IPS-NIHi11 (cell line): ENCODE measurements at places on chromosomes 4 and X.
A peak's percentile ranks its signal among the peaks of the same experiment; 100 is the strongest.

DNA sequence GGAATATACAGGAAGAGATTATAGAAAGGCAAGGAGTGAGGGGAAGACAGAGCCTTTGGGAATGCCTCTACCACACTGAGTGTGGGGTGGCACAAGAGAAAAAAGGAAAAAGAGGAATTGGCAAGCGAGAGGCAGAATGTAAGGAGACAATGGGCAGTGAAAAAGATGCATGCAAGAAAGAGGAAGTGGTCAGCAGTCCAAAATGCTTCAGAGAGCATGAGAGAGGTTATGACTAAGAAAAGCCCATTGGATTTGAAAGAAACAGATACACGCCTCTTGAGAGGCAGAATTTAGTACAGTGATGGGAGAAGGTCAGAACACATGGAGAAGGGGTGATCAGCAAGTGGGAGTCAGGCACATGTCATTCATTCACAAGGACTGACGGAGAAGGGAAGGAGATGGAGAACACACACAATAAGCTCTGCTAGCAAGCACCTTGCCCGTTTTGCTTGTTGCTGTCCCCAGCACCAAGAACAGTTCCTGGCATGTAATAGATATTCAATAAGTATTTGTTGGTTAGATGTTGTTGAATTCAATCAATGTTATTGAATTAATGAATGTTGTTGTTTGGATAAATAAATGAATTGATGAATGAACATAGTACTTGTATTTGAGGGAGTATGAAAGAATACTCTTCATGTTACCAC, 6.3 kb downstream of the DCHS2 start:
- DNase-seq: no peak

DNA sequence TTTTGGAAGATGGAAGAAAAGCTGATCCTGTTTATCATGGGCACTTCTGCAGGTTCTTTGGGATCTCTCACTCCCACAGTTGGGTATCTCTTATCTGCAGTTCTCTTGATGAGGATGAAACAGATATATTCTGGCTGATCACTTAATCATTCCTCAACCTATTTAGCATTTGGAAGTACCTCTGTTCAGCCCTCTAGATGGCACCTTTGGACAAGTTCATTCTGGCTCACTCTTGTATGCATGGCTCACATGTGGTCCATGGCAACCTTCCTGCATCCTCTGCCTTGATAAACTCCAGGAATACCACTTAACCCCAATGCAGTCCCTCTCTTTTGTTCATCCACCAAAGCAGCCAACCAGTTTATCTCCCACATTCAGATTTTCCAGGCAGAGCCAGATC, 74.2 kb downstream of the SMARCA5 start:
- no peak for DNase-seq

- no peak for DNase-seq
These were observed 10.3 kb downstream of the NMU start for GRCh38 chr4:55625835-55626234.

DNA sequence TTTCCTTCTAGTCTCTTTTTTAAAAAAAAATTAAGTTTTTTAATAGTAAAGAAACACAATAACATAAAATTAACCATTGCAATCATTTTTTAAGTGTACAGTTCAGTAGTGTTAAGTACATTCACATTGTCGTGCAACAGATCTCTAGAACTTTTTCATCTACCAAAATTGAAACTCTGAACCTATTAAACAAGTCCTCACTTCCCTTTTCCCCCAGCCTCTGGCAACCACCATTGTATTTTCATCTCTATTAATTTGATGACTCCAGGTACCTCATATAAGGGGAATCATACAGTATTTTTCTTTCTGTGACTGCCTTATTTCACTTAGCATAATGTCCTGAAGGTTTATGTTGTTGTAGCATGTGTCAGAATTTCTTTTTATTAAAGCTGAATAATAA, 31.8 kb downstream of the MSL3 start:
- DNase-seq: no peak

- DNase-seq: no peak
These were observed 121.4 kb upstream of the ANKRD50 start for GRCh38 chr4:124833831-124834505.

- DNase-seq: no peak
These were observed 219.2 kb downstream of the RPA4 start for GRCh38 chrX:97102938-97103337.

- DNase-seq: no peak
These were observed 161.8 kb downstream of the FAM47A start for GRCh38 chrX:33970028-33970967.

DNA sequence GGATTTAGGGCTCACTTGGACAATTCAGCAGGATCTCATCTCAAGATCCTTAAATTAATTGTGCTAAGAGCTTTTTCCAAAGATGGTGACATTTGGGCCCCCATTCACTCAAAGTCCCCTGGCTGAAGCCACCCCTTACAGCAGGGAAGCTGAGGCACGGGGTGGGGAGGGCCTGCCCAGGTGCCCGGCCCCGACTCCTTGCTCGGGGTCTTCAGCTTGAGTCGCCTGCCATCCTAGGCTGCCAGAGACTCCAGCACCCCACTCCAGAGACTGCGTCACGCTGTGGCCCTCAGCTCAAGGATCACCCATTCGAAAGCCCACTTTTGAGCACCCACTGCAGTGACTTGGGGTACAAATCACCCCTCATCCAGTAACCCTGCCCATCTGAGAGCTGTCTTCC, 39.2 kb upstream of the GPR78 start:
- no peak for DNase-seq

- DNase-seq: no peak
These were observed 44.3 kb upstream of the ERVMER34-1 start for GRCh38 chr4:52795533-52795932.

DNA sequence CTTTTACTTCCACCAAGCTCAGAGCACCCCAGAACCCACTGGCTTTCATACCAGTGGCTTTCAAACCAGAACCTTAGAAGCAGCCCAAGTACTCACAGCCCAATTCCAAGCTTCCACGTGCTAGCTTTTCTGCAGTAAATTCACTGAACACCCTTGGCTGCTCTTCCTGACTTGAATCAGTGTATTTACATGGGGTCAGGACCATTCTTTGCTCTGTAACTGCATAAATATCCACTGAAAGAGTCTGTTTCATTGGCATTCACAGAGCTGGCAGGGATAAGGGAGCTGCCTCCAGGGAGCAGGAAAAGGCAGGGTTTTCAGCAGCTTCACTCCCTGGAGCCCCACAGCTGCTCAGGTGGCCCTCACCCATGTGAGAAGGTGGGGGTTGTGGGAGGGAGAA, 43.8 kb downstream of the RAI2 start:
- DNase-seq: no peak

- DNase-seq: no peak
These were observed 3.8 kb downstream of the ANKRD50 start for GRCh38 chr4:124708517-124709300.

DNA sequence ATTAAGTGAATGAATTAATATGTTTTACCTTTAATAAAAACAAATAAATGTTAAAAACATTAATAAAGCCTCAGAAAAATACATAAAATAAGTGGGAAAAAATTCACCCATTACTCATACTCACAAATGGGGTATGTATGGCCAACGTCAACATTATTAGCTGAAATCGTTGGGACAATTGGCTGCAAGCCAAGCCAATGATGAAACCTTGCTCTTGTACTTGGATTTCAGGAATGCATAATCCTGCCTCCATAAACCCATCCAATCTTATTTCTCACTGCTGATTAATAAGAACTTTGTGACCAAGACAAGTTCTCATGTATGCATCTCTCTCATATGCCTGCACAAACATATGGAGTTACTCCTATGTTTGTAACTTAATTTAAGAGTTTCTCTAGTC, 35.3 kb upstream of the ADAMTS3 start:
- DNase-seq: no peak

DNA sequence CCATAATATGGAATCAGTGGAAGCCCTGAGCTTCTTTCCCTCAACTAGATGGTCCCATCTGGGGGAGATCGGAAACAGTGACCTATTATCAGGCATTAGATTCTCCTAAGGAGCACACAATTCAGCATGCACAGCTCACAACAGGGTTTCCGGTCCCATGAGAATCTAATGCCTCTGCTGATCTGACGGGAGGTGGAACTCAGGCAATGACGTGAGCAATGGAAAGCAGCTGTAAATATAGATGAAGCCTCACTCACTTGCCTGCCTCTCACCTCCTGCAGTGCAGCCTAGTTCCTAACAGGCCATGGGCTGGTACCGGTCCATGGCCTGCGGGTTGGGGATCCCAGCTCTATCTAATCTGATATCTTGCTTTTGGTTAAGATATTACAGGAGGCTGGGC, 88.9 kb downstream of the COX7B2 start:
- DNase-seq: no peak

DNA sequence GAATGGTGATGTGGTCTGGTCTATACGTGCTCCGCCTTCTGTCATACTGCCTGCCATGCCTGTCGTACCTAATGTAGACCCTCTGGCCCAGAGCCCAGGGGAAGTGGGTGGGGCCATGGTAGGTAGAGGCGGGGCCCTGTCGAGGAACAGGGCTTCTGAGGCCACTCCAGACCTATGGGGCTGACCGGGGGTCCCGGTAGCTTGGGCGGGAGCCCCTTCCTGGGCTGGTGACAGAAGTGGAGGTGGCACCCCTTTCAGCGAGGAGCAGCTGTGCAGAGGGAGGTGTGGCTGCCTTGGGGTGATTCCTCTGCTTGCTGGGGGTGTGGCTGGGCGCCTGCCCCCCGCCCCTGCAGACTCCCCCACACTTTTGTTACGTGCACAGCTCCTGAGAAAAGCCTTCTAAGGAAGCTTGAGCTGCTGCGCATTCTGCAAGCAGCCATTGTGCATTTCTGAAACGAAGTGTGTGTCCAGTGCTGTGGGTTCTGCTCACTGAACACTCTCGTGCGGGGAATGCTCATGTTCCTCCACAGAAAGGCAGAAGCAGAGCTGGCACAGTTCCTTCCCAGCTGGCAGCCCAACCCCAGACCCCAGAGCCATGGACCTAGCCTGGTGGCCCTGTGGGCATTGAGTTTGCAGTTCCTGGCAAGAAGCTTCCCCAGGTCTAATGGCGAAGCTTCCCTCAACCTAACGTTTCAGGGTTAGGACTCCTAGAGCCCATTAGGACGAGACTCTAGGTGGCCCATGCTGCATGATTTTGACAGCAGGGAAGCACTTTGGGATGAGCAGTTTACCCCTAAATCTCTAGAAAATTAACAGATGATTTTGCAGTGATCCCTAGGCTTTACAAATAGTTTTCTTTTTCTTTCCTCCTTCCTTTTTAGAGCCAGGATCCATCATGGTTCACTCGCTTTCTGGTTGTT, 72.7 kb upstream of the HGFAC start:
- DNase-seq: peak; percentile 12

GRCh38 chr4:126856906-126857305, 775.9 kb upstream of the INTU start:
- no peak for DNase-seq

DNA sequence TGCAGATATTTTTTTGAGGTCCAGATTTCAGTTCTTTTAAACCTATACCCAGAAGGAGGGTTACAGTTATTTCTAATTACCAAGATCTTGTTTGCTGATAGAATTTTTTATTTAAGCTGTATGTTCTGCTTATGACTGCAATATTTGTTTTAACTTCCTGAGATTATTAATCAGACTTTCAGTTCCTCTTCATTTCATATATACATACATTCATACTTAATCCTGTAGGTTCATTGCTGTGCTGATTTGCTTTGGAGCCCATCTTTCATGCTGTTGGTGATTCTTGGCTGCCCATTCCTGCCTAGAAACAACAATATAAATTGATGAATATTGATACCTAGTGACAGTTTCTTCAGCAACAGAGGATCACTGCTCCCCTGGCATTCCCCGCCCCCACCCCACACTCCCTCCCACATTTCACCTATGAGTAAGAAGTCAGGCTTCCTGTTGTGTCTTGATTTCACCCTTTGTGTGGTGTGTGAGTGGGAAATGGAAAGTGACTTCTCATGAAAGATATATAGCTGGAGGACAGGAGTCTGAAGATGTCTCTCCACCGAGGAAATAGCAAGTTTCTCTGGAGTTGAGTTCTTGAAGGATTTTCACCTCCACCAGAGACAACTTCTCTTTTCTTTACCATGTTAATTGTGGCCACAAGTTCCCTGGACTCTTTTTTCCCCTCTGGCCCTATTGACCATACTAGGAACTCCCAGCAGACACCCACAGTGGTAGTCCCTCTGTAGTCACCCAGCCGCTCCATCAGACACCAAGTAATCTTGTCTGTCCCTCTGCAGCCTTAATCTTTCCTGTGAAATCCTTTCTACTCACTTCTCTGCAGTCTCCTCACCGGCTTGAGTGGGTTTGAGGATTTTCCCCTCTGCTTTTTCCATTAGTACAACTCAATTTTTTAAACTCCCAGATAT, 118.4 kb downstream of the ASB9 start:
- DNase-seq: no peak

GRCh38 chrX:20139966-20140365, 1.7 kb downstream of the EIF1AX start:
- no peak for DNase-seq

- peak; percentile 21 for DNase-seq
These were observed 37.0 kb upstream of the ATP6AP2 start for GRCh38 chrX:40543661-40544328.

DNA sequence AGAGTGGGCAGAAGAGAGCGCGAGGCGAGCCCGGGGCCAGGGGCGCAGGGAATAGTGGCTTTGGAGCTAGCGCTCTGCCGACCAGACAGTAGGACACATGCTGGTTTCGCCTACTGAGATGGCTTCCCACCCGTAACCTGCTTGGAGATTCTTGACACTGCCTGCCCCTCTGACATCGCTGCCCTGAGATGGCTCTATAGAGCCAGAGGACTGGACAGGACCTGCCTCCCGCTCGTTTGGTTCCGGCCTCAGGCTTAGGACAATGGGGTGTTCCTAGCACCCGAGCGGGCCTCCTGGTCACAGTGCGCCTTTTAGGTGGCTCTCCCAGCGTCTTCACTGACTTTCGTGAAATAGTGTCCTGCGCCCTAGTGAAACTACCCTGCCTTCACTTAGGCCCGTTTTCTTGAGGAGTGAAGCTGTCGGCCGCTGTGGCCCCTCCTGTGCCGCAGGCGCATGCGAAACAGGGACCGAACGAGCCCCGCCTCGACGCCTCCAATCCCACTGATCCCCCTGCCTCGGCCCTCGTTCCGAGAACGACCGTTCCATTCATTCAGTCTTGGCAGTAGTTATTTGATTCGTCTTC, 608 bp downstream of the TAF1 start:
- DNase-seq: peak; percentile 45

- DNase-seq: peak; percentile 8
These were observed 32.1 kb upstream of the GPR78 start for GRCh38 chr4:8547912-8548730.

- peak; percentile 68 for DNase-seq
These were observed 78.7 kb upstream of the DCLK2 start for GRCh38 chr4:149999485-150000074.

- DNase-seq: no peak
These were observed 81.9 kb downstream of the PJA1 start for GRCh38 chrX:69083361-69083760.

DNA sequence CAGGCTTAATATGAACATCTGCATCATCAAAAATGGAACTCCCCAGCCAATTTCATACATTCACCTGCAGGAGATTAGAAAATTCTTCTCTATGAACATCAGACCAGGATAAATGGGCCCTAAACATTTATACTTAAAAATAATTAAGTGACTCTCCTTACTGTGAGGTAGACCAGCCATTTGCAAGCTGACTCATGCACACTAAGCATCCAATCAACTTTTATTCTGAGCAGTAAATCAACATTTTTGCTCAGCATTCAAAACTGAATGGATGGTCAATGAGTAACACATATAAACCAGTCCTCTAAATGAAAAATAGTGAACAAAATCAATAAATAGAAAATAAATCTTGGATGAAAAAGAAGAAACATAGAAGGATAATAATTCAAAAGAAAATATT, 19.9 kb upstream of the PCDH10 start:
- DNase-seq: no peak
